ENCODE measurements at places on chromosomes 6 and 20. TPM values are rescaled to one million over a fixed set of nuclear protein-coding genes. Genes with fewer than 3 reads are reported as not detected.

DNA sequence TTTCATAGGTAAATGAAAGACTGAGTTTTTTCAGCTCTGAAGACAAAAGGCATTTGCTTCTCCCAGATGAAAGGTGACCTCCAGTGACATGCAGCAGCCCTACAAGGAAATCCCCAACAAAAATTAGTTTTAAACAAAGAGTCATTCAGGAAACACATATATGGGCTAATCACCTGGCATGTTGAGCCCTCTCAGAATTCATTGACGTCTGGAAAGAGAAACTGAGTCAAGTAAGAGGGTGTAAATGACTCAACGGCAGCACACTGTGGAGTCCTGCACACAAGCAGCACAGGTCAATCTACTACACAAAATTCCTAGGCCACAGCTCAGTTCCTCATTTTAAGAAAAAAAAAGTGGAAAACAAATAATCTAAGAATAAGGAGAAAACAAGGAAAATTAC lies 592.3 kb downstream of the EPHA7 start:
- no peak for DNase-seq

- DNase-seq: no peak
Observed at GRCh38 chr20:60424267-60424902, 466.2 kb downstream of the CDH26 start.

DNA sequence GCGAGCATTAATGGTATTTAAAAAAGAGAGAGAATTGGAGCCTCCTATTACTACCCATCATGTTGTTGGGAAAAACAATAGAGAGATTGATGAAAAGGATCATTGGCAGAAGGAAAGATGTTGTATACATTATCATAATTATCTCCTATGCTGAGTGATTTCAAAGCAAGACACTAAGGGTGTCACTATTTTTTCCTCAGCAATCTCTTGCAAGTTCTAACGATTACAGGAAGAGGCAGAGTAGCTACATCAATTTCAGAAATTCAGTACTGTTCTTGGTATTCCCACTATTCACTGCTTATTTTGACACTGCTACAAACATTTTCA lies 891.2 kb downstream of the C6orf118 start:
- no peak for DNase-seq

DNA sequence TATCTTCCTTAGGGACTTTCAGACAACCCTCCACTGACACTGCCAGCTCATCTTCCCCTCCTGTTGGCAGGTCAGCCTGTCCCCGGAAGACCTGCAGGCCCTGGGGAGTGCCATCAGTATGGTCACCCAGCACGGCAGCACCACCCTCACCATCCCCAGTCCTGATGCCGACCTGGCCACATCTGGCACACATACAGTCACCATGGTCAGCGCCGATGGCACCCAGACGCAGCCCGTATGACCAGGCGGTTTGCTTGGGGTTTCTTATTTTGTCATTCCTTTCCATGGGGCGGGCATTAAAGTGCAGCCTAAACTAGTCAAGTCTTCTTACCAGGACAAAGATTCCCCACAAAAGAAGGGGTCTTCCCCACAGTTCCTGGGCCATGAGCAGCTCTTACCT lies 3.9 kb upstream of the DEF6 start:
- peak; percentile 59 for DNase-seq

- DNase-seq: no peak
Observed at GRCh38 chr20:22582386-22582963, 1.9 kb downstream of the FOXA2 start.

DNA sequence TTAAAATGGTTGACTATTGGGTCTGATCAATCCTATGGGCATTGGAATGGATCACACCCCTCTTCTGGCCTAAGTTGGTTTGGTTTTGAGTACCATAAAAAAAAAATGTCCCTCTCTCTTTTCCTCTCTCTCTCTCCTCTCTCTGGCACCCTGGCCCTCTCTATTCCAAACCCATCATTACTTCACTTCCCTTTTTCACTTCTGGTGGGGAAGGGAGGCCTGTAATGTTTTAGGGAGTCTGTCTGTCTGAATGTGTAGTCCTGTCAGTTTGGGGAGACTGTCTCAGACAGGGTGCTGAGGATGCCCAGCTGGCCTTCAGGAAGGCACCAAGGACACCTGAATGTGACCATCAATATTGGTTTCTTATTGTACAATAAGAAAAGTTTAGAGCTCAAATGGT lies 165.8 kb downstream of the CD24 start:
- DNase-seq: no peak

DNA sequence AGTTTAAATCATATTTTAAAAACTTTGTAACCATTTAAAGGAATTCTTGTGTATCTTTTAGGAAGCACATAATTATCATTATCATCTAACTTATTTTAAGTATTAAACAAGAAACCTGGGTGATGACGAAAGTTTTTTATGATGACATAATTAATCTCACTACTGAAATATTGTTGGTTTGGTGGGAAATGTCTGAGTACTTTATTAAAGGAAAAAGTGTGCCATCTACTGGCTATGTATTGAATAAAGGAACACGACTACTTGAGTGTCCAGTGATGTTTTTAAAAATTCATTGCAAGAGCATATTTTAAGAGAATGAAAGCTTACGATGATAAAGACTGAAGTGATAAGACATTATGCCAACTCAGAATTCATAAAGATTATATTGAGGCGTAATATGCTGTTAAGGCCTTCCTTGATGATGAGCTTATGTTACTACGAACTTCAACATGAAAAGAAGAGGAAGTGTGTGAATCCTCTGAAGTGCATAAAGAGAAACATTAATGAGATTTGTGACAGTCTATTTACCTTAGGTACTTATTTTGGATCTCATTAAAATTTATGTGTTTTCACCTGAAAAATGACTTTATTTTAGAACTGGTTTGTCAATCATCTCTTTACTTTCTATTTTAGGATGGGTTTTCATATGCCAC lies 12.0 kb upstream of the TRMT11 start:
- no peak for DNase-seq

GRCh38 chr6:4480788-4481735 lies 295.1 kb upstream of the CDYL start:
- no peak for DNase-seq

DNA sequence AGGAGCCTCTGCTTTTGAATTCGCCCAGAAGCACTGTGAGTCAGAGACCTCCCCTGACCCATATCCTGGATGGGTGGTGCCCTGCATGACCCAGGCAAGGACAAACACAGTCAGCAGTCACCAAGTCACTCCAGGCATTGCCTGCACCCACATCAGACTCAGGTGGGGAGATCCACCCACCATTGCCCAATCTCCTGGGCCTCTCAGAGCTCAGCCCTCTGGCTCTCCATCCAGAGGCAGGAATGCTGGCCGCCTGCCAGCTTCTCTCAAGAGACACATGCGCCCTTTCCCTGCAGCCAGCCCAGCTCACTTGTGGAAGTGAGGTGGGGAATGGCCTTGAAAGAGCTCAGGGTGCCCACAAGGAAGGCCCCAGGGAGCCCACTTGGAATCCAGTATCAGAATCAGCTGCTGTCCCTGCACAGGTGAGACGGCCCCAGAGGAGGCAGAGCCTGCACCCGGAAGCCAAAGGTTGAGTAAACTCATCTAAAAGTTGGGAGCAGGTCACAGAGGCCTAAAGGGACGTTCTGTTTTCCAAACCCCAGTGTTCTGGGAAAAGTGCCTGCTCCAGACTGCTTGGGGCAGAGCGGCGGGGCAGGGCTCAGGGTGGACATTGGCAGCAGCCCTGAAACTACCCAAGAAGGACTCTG lies 129.8 kb downstream of the PREX1 start:
- no peak for DNase-seq

DNA sequence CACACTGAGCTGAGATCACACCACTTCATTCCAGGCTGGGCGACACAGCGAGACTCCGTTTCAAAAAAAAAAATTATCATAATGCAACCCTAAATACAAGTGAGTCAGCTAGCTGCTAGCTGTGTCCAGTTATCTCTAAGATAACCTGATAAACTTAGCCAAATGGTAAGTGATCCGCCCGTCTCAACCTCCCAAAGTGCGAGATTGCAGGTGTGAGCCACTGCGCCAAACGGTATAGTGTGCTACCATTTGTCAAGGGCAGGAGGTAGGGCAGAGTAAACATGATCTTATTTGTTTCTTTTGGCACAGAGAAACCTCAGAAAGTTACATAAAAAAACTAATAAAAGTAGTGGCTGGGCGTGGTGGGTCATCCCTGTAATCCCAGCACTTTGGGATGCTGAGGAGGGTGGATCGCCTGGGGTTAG lies 4.7 kb upstream of the C6orf132 start:
- no peak for DNase-seq

GRCh38 chr20:61963885-61964674 lies 101.6 kb downstream of the TAF4 start:
- peak; percentile 33 for DNase-seq

DNA sequence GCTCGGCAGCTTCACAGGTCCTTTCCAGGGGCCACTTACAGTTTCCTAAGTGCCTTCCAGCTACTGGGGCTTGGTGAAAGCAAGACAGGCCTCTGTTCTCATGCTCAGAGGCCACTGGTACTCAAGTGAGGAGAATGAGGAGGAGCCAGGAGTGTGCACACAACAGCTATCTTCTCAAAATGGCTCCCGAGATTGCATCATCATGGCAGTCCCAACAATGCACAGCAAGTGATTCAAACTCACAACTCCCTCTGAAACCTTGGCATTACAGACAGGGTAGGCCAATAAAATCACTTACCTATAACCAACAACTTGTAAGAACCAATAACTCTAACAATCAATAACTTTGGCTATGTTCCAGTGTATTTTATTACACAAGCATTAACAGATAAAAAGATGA lies 77.4 kb downstream of the RALGAPA2 start:
- no peak for DNase-seq

DNA sequence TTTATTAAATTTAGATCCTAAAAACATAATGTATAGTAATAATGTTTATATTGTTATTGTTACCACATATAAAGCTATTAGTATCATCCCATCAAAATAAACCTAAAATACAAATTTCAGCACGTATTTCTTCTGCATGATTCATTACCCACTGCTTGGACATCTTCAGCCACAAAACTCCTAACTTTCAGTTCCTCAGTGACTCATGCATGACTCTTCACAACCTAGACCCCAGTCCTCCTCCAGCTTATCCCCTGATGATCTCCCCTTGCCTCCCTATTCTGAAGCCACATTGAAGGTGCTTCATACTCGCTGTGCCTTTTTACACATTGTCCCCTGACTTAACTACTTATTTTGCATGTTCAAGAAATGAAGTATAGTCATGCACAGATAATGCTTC lies 11.2 kb upstream of the GPRC6A start:
- no peak for DNase-seq

DNA sequence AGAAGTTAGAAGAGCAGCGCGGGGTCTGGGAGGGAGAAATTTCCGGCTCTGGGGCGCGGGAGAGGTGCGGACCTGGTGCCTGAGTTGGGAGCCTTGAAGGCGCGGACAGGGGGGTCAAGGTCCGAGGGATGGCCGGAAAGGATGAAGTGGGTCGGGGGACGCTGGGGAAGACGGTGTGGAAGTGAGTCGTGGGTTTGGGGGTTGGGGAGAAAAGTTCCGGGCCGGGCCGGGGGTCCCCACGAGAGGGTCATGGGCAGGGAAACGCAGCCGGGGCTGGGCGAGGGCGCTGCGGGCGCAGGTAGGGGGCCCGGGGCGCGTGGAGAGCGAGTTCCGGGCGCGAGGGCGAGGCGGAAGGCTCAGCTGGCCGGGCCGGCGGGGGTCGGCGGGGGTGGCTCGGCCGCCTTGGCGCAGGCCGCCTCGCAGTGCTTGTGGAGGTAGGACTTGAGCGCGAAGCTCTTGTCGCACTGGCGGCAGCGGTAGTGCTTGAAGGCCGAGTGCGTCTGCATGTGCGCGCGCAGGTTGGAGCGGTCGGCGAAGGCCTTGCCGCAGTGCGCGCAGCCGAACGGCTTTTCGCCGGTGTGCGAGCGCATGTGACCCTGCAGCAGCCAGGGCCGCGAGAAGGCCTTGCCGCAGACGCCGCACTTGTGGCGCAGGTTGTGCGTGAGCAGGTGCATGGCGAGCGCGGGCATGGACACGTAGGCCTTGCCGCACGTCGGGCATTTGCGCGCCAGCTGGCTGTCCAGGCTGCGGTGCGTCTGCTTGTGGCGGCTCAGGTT lies 10.5 kb upstream of the SRXN1 start:
- DNase-seq: no peak

DNA sequence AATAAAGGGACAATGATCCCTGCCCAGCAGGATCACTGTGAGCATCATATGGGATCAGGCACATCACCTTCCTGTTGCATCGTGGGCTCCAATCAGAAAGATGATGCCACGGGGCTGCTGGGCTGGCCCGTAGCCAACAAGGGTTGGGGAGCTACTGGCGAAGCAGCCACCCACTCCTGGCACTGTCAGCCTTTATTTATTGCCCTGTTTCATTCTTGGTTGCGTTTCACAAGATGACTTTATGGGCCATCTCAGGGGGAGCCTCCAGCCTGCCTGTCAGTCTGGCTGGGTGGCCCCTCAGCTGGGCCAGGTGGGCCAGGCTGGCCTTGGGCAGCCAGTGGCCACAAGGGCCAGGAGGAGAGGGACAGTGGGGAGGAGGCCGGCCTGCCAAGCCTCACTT lies 17.3 kb downstream of the VSTM2L start:
- DNase-seq: no peak

DNA sequence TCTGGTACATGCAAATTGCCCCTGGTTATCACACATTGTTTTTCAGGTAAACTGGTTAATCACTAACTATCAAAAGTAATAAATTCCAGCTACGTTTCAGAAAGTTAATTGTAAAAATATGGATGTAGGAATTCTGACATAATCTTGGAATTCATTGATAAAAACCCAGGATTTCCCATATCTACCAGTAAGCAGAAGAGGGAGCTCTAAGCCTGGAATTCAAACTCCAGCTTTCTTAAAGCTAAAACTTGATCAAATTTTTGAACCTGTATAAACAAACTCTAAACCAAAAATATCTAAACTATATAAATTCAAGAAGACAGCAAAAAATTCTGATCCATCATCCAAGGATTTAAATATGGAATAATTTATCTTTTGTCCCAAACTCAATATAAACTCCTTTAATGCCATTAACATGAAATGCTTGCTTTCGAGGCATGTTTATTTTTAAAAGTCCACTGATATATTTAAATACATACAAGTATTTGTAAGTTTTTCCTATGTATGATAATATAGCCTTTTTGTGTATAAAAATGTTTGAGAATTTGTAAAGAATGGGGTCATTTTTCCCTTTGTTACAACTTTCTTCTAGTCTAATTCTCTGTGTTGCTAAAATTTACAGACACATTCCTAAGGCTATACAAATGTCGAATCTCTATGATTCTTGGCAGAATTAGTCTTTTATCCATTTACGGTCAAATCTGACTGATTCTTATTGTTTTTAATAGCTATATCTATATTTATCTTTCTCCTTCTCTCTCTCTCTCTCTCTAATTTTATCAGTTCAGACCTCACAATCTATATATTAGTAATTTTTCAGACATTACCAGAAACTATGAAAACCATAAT lies 91.4 kb upstream of the RNF217 start:
- no peak for DNase-seq

KIF25 gene
- 0.93 TPM for total RNA-seq

LAMA5 gene
- 126 TPM for total RNA-seq

DEF6 gene
- total RNA-seq: 7.8 TPM

SLC17A1 gene
- total RNA-seq: not detected

PNLDC1 gene
- not detected for total RNA-seq

CASP8AP2 gene
- total RNA-seq: 12.4 TPM

HSPA1L gene
- total RNA-seq: 0.84 TPM

DZANK1 gene
- 1.3 TPM for total RNA-seq

TBX18 gene
- 13.8 TPM for total RNA-seq
